ENCODE measurements at places on chromosomes 1 and 21.

DNA sequence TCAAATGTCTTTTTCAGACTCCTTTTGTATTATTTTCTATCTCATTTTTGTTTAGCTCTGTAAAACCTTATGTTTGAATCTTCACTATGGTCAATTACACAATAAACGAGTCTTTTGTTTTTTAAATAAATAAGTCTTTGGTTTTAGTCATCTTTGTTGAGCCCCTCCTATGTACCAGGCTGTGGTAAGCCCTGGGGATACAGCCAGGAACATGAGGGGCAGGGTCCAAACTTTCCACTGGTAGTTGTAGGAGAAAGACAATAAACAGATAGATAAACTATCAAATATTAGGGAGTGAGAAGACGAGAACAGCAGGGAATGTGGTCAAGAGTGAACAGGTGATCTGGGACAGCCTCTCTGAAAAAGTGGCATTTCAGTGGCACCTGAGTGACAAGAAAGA lies 186.6 kb downstream of the ZNF281 start:
- DNase-seq = no peak

DNA sequence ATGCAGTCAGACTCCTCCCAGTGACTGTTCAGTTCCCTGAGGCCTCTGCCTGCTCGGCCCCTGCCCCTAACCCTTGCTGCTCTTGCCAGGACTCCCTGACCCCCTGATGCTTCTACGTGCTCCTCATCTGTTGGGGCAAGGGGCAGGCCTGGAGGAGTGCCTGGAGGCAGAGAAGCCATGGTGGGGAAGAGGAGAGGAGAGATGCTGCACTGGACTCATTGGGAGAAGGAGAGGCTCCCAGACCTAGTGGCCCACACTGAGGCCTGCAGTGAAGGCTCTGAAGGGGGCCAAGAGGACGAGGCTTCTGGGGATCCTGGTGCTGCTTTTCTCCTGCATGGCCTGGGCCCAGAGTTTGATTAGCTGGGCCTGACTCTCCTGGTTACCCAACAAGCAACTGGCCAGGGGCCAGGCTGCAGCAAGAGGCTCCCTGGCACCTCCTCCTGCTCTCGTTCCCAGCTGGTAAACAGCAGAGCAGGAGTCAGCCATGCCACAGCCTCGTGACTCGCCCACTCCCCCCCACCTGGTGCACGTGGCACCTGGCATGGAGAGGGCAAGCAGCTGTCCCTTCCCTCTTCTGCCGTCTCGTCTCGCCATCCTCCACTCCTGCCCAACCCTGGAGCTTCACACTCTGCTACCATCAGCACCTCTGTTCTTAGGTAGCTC lies 847 bp upstream of the RORC start:
- no peak for DNase-seq

DNA sequence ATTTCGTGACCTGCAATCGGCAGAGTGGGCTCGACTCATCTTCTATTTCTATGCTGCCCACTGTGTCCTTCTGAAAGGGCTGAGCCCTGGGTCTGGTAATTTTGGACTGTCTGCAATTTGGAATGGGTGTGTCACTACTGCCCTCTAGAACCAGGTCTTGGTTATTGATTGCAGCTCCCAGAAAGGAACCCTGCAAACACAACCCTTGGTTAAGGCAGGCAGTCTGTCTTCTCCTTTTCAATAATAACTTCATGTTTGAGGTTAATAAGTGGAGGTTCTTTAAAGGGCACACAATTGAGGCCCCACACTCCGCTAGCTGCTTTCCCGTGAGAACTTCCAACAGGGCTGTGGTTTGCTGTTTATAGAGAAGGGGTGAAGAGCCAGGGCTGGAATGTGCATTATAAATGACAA lies 79.9 kb upstream of the LYST start:
- no peak for DNase-seq

DNA sequence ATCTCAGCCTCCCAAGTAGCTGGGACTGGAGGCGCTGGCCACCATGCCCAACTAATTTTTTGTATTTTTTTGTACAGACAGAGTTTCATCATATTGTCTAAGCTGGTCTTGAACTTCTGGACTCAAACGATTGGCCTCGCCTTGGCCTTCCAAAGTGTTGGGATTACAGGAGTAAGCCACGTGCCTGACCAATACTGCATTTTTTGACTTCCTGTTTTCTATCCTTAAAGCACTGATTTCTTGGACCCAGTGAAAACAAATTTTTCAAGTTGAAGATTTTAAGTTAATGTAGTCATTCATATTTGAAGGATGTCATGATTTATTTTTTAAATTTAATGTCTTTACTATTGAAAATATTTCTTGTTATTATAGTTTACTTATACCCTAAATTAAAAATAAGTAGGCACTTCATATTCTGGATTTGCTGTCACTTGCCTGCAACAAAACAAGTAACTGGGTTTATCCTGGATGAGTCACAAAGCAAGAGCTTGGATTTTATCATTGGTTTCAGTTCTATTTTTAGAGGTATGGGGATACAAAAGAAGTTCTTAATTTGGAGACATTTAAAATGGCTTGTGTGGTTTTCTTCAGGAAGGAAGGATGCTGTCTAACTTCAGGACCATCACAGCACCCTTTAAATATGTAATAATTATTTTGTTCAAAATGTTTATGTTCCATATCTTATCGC lies 2.2 kb upstream of the VPS45 start:
- no peak for DNase-seq

DNA sequence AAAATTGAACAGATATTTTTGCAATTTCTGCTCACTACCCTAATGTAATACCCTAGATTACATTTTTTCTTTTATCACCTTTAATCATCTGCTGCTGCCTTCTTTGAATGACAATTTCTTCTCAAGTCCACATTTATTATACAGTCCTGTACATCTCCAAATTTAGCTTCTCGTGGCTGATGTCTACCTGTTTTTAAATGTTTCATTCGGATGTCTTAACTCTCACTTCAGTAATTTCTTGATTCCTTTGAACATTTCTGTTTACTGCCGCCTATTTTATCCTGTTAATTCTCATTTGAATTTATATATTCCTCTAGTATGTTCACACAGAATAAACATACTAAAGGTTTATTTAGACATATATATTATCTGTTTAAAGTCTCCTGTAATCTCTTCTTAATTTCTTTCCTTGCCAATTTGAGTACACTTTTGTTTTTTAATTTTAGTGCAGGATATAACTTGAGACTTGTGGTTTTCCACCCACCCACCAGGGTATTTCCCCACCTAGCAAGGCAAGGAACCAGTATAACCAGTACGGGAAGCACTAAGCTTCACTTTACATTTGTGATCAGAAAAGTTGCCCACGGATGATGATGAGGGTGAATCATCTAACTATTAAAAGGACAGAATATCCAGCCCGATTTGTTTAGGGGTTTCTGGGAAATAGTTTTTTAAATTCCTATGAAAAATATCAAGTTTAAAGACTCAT lies 12.7 kb downstream of the INSL5 start:
- DNase-seq = no peak

DNA sequence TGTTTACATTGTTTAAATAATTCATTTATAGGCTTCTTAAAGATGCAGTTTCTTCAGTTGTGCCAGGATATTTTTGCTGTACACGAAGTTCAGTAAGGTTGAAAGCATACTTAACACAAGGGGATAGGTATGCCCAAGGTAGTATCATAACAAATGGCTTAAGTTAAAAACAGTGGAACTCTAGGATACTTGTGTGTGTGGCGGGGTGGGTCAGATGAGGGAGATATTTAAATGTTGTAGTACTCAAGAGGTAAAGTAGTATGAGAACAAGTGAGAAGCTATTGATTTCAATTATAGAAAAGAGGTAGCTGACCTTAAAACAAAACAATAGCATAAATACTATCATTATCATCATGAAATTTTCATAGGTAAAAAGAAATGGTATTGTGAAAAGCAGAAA lies 6.2 kb downstream of the LRRC7 start:
- DNase-seq = no peak

- no peak for DNase-seq
Measured at GRCh38 chr1:85230305-85230977, 29.0 kb downstream of the C1orf52 start.

DNA sequence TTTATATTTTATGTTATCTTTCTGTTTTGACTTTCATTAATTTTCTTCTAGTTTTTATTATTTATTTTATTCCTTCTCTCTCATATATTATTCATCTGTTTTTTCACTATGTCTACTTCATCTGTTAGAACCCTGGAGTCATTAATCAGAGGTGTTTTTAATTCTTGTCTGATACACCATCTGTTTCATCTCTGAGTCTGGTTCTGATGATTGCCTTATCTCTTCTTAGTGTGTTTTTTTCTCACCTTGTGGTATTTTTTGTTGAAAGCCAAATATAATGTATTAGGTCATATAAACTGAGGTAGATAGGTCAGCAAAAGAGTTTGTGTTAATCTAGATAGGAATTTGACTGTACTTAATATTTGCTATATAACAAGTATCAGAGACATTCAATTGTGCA lies 1005.7 kb upstream of the NCAM2 start:
- DNase-seq = no peak
